ENCODE measurements at places on chromosomes 7 and 10. TPM values are rescaled to one million over a fixed set of nuclear protein-coding genes. Genes with fewer than 3 reads are reported as not detected.

ZNF248 gene
- total RNA-seq, result 67.3 TPM

MYL10 gene
- not detected for total RNA-seq

TMEM176A gene
- 1.2 TPM for total RNA-seq

ITPRID1 gene
- total RNA-seq, result 1.2 TPM

HSPA12A gene
- 33.0 TPM for total RNA-seq

PDZD7 gene
- total RNA-seq, result 10.2 TPM
